ENCODE measurements at places on chromosomes 11 and 22. TPM values are rescaled to one million over a fixed set of nuclear protein-coding genes. Genes with fewer than 3 reads are reported as not detected.

DNA sequence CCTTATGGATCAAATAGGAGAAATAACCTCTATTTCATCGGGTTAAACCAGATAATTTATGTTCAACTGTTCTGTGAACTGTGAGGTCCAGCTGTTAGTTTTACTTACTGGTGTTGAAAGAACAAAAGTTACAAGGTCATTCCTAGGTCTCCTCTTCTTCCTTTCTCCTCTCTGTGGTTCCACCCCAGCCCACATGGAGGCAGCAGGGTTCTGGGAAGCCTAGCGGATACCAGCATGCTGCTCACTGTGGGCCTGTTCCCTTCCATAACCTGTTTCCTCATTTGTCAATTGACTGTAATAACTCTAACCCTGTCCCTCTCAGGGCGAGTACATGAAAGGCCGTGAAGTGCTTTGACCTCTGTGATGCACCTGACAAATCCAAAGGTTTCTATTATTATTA lies 27.8 kb downstream of the RELT start:
- no peak for DNase-seq

DNA sequence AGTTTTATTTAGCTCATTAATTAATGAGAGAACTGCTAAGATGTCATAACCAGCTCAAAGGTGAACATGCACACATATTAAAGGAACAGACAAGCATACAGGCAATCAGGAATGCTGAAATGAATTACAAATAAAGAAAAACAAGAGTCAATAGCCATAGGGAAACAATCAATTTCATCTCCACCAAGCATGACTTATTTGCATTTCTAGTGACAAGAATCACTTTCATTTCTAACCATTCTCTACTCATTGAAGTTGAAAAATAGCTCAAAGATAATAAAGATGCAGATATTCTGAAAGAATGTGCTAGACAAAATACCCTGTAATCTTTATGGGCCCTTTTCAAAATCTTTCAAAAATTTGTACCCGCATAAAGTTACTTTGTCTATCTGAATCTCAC lies 23.2 kb downstream of the ISX start:
- DNase-seq, result no peak

GRCh38 chr11:118757876-118758399 lies 33.0 kb downstream of the DDX6 start:
- no peak for DNase-seq

Gene GP1BB
- total RNA-seq, result 0.79 TPM

DNA sequence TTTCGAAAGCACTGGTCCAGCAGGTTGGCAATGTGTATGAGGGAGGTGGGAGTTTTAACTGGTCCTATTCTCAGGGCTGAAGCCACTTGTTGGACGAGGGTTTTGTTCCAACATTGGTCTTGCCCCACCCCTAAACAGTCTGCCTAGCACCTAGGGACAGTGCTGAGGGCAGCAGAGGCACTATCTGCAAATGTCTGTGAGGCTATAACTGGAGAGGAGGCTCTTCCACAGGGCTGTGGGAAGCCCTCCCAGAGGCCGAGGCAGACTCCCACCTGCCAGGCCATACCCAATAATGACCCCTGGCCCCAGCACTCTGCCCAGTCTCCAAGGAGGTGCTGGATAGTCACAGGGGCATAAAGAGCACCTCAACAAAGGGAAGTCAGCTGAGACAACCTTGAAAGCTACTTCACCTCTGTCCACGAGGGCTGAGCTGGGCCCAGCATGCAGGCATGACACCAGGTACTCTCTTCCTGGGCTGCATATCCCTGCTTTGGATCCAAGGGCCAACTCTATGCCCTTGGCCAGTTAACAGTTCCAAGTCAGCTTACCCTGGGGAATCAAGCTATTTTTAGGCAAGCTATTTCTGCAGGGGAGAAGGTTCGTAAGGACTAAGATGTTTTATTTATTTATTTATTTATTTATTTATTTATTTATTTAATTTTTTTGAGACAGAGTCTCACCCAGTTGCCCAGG lies 40.2 kb upstream of the SLC25A1 start:
- DNase-seq, result no peak

Gene PNPLA5
- not detected for total RNA-seq

GRCh38 chr11:130223291-130223971 lies 63.8 kb downstream of the ST14 start:
- DNase-seq, result no peak

GRCh38 chr11:72696866-72697700 lies 22.9 kb upstream of the PDE2A start:
- no peak for DNase-seq

DNA sequence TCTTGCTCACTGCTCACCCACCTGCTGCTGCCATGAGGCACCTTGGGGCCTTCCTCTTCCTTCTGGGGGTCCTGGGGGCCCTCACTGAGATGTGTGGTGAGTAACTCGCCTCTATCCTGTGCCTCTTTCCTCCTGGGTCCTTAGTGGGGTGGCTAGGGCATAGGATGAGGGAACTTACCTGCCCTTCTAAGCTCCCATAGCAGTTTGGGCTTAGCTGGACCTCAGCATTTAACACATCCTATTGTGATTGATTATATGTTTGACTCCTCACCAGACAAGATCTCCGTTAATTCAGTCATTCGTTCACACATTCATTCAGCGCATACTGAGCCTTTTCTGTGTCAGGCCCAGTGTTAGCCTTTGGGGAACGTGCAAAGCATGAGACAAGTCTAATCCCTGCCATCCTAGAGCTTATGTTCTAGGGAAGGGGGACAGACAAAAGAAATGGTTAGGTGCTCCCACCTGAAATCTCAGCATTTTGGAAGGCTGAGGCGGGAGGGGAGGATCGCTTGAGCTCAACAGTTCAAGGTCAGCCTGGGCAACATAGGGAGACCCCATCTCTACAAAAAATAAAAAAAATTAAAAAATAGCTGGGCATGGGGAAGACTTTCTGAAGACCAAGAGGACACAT lies 441 bp downstream of the TCN2 start:
- DNase-seq, result no peak

DNA sequence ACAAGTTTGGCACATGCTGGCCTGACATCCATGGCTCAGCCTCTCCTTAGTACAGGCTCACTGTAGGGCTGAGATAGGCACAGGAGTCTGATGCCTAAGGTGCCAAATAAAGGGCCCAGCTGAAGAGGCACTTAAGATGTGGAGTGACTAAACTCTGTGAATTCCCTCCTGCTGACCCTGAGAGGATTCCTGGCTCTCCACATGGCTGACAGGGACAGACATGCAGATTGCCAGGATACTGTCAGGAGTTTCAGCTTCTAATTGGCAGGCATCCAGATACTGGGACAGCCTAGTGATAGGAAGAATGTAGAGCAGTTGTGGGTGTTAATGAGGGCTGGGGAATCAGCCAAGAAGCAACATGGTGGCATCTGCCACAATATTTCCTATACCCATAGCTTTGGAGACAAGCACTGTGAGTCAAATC lies 558.7 kb downstream of the INSC start:
- DNase-seq, result no peak

DNA sequence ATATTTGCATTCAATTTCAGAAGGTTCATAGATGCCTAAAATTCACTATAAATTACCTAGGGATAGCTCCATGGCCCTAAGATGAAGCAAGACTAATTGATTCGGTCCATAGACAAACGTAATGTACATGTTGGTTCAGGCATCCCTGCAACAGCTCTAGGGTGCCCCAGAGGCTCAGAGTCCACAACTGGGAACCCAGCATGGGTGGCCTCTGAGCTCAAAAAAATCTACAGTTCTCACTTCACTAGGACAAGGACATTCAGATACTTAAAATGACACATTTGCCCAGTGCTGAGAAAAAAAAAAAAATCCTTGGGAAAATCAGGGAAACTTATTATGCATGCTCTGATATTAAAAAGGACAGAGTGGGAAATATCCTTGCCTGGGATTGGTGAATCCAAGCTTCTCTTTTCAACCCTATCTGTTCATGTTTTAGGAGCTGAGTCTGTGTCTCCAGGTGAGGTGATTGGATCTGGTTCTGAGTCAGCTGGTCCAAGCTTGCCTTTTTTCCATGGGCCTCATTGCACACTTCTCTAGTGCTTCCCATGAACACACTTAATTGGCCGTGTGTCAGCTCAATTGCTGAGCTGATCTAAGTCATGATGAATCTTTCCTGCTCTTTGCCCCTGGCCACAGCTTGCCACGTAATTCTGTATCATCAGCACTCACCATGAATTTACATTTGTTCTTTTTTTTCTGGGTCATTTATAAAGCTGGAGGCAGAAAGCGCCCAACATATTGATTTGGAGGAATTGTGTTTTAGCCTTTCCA lies 116.3 kb upstream of the RCN1 start:
- DNase-seq, result no peak

Gene C11orf86
- not detected for total RNA-seq

Gene EFCAB6
- 0.14 TPM for total RNA-seq

DNA sequence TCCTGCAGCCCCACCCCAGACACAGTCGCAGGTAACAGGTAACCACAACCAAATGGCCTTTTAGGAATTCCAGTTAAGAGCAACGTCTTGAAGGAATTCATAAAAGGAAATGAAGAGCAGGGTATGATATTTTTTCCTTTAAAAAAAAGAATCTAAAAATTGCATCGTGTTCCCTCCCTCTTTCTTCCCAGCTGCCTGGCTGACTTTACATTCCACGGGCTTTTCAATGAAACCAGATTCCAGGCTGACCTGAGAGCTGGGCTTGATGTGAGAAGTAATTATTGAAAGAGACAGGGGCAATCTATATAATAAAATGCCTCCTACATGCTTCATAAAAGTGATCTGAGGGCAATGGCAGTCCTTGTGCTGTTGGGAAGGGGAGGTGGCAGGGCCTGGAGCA lies 57.3 kb upstream of the EIF3D start:
- no peak for DNase-seq

GRCh38 chr11:35357923-35358322 lies 61.4 kb downstream of the SLC1A2 start:
- no peak for DNase-seq

Gene SHISAL1
- not detected for total RNA-seq

Gene CBLIF
- not detected for total RNA-seq

DNA sequence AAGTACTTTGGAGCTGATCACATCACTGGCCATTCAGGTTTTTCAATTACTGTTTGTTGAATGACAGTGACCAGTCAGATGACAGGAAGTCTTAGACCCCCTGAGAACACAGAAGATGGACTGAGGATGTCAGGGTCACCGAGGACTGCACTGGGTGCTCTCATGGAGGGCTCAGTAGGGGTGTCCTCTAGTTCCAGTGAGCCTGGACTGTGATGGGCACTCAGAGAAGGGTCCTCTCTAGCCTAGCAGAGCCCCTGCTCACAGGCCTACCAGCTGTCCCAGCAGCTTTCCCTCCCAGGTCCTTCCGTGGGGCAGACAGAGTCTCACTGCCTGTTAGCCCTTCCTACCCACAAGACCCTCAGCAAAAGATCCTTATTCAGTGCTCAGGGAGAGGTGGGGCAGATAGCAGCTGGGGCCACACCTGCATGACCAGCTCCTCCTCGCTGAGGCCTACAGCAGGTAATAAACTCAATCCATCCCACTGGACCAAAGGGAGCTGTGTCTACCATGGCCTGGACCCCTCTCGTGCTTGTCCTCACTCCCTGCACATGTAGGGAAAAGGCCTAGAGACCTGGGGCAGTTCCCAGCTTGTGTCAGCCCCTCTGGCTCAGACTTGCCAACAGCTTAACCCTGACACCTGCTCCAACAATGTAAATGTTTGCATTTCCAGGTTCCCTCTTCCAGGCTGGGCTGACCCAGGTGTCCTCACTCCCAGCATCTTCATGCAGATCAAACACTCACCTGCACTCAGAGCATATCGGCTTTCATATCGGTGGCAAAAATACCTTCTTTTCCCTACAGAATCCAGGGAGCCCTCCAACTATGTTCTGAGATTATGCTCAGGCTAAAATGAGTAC lies 25.2 kb upstream of the VPREB1 start:
- DNase-seq, result no peak

Gene SAA1
- total RNA-seq, result not detected

Gene SLC17A6
- total RNA-seq, result not detected

DNA sequence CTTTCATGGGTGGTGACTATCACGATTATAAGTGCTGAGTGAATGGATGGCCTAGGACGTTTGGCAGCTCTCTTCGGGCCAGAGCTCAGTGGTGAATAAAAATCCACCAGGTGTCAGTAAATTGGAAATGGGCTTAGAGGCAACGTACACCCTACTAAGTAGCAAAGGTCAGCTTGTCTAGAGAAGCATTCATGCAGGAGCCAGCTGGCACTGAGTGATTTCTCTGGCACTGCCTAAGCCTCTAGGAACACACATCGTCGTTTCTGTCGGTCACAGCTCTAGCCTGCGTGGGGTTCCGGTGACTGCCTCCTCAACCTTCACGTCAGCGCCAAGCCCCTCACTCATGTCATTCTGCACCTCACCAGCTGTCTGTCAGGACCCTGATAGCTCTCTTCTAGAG lies 192.4 kb upstream of the NTM start:
- no peak for DNase-seq

DNA sequence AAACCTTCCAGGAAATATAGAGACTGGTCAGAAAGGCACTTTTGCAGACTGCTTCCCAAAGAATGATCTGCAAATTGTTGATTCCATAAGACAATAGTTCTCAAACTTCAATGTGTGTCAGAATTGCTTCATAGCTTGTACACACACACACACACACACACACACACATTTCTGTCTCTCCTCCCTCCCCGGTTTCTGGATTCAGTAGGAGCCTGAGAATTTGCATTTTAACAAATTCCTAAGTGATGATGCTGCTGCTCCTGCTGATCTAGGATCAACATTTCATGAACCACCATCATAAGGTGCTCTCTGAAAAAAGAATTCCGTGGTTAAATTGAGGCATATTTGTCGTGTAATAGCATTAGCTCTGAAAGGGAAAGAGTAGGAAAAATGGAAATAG lies 35.3 kb upstream of the FZD4 start:
- no peak for DNase-seq

Gene AGBL2
- 0.18 TPM for total RNA-seq

DNA sequence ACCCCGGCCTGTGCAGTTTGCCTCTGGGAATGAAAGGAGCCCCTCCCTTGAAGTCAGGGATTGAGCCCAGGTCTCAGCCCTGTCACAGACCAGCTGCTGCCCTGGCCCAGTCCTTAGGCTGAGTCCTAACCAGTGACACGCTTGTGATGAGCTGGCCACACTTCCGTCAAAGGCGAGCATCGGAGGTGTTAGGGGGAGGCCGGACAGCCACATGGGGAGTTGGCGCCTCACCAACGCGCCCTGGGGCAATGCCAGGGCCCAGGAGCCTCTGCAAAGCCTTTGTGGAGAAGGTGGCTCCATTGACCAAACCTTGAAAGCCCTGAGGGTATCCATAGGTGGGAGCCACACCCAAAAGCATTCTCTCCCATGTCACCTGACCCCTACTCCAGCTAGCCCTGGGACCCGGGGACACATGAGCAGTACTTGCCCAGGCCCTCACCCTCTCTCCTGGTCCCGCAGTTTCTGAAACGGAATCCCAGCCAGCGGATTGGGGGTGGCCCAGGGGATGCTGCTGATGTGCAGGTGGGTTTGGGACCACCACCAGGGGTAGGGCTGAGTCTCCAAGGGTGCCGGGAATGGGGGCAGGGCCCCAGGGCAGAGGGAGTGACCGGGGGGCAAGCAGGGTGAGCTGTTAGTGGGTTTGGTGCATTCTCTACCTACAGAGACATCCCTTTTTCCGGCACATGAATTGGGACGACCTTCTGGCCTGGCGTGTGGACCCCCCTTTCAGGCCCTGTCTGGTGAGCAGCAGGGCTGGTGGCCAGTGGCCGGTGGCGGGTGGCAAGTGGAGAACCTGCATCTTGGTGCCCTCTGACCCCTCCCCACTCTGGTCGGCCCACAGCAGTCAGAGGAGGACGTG lies 3.7 kb downstream of the PTPRCAP start:
- DNase-seq, result no peak

Gene SF3A1
- total RNA-seq, result 18.7 TPM

GRCh38 chr11:47869544-47870393 lies 21.6 kb upstream of the NUP160 start:
- DNase-seq, result no peak

Gene XKR3
- not detected for total RNA-seq

- DNase-seq, result no peak
Observed at GRCh38 chr22:27473533-27473932, 328.0 kb downstream of the MN1 start.

Measured in pulmonary artery endothelial cell (primary cell).